ENCODE measurements at places on chromosomes 3 and 15.
A peak's percentile ranks its signal among the peaks of the same experiment; 100 is the strongest.

GRCh38 chr15:35166730-35167359 is 81.8 kb upstream of the NANOGP8 start:
- no peak for DNase-seq

DNA sequence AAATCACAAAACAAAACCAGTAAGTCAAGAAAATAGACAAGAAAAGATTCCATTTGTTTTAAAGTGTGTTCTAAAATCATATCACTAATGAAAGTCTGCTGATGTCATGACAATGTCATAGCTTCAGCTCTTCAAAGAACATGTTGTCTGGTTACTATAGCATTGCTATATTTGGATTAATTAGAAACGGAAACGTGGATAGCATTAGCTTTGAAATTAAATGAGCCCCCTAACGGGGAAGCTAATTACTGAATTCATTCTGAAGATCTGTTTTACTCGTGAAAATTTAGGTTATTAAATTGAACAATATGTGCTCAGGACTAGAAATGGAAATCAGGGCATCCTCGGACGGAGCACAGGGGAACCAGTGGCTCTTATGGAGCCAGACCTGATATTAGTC is 316.7 kb upstream of the AGTR1 start:
- DNase-seq: no peak

GRCh38 chr3:60046210-60046609 is 996.4 kb upstream of the CFAP20DC start:
- peak; percentile 3 for DNase-seq

- no peak for DNase-seq
Observed at GRCh38 chr15:68298882-68299381, 21.4 kb downstream of the FEM1B start.

GRCh38 chr3:34073961-34074360 is 275.5 kb downstream of the PDCD6IP start:
- DNase-seq: no peak

Measured in body of pancreas (tissue), 4 donors.